Fibroblast of skin of back (primary cell): ENCODE measurements at places on chromosomes 2 and 18.

- DNase-seq: peak; percentile 75
Measured at GRCh38 chr18:41144441-41144840, 810.6 kb upstream of the PIK3C3 start.

GRCh38 chr18:34651586-34652369 lies 58.3 kb upstream of the DTNA start:
- no peak for DNase-seq

DNA sequence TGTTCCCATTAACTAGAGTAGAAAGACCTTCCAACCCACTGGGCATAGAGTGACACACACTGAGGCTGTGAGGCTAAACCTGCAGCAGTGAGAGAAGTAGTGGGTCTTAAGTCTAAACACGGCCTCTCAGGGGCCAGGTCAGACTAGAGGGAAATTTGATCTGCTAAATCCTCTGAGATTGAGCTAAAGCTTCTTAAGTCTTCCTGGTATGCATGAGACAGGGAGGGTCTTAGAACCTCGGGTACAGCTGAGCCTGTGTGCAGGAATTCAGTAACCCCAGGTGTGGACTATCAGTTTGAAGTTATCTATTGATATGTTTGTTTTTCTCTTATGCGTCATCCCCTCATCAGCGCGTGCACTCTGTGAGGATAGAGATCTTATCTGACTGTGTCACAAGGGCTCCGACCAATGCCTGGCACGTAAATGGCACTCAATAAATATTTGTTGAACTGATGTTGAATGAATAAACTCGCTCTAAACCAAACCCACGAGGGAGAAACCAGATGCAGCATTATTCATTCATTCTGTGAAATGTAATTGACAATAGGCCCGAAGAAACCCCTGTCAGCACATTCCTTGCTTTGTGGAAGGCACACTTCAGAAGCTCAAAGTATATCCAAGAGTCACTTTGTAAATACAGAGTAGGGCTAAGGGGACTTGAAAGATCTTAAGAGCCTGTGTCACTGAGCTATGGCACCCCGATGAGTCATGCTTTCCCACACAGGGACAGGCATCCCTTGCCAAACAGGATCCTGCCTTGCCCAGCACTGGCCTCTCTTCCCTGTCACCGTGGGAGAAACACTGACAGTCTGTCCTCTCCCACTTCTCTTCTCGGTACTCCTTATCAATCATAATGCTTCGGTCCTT lies 21.7 kb upstream of the RAB10 start:
- peak; percentile 79 for DNase-seq

- peak; percentile 60 for DNase-seq
Measured at GRCh38 chr2:239275847-239276831, 124.7 kb downstream of the HDAC4 start.

DNA sequence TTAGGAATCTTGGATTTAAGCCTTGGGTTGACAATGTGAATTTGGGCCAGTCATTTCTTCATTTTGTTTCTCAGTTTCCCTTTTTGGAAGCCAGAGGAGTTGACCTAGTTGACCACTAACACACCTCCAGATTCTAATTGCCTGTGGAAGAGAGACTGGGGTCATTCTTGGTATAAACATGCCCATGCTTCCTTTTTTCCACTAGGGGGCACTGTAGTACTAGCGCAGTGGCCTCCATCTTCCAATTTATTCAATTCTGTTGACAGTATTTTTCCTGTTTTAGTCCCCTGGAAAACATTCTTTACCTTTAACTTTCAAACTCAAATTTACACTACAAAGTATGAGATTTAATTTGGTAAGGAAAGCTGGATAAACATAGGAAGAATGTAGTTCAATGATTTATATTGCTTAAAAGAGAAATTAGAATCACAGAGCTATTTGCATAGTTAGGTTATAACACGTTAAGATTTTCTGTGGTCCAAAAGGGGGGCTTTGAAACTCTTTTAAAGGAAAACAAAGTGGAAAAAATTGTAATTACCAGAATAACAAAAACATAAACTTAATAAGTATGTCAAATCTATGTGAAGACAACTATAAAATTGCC lies 57.5 kb upstream of the AGPS start:
- DNase-seq: peak; percentile 60

DNA sequence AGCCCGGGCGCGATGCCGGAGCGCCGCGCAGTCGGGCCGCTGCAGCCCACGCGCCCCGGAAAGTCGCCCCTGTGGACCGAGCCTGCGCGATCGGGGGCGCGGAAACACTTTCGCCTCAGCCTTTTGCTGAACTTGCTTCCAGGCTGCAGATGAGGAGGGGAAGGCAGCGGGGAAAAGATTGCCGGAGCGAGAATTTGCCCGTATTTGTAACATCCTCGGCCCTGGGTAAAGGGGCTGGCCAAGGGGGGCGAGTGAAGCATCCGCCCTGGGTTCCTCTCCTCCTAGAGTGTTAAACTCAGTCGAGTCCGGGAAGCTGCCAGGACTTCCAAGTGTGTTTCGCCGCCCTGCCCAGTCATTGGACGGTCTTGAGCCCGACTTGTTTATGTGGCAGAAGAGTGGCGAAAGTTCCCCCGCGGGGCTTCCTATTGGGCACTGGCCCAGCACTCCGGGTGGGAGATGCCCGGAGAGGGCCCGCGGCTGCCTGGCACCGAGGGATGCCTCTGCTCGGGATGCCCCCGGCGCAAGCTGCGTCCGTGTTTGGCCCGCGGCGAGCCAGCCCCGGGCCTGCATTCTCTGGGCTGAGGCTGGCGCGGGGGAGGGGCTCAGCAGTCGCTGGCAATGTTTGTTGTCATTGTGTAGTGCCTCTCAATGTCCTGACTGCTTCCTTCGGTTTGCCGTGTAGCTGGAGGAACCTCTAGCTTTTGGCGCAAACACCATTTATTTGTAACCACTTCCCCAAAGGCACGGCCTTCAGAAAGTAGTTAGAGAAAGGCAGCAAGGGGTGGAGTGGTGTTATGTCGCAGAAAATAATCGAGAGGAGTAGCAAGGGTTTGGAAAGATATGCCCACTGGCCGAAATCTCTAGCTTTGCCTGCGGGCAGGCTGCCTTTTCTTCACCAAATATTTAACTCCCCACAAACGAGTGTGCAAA lies 1.1 kb downstream of the CYBRD1 start:
- DNase-seq: peak; percentile 79

GRCh38 chr2:99597616-99598015 lies 107.8 kb upstream of the REV1 start:
- DNase-seq: no peak

DNA sequence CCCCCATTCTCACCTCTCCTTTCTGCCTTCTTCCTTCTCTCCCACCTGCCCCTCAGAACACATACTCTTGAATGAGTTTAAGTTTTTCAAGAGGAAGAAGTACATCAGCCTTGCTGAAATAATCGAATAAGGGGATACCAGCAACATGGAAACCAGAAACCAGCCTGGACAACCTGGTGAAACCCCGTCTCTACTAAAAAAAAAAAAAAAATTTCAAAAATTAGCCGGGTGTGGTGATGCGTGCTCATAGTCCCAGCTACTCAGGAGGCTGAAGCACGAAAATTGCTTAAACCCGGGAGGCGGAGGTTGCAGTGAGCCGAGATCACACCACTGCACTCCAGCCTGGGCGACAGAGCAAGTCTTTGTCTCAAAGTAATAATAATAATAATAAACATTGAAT lies 75.0 kb upstream of the SLC1A4 start:
- no peak for DNase-seq

DNA sequence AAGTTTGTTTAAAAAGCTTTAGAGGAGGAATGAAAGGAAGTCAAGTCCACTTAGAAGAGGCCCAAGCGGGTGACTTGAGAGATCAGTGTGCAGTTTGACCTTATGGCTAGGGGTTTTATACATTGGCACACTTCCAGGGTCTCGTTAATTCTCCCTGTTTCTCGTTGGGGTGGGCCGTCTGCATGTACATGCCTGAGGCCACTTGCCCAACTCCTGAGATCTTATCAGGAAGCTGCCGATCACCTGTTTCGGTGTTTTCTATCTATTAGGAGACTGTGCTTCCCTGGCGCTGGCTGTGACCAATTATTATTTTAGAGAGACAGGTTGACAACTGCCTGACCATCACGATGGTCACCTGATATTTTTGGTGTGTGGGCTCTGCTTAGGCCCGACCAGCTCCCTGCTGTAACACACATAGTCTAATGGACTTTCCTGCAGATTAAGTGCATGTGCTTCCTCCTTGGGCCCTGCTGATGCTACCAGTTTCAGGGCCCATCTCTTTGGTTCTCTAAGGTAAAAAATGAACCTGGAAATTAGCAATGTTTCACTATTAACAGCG lies 31.0 kb upstream of the MSH6 start:
- no peak for DNase-seq

GRCh38 chr18:9739516-9739915 lies 31.4 kb downstream of the RAB31 start:
- DNase-seq: no peak

GRCh38 chr2:54613794-54614257 lies 109.6 kb upstream of the EML6 start:
- peak; percentile 86 for DNase-seq

DNA sequence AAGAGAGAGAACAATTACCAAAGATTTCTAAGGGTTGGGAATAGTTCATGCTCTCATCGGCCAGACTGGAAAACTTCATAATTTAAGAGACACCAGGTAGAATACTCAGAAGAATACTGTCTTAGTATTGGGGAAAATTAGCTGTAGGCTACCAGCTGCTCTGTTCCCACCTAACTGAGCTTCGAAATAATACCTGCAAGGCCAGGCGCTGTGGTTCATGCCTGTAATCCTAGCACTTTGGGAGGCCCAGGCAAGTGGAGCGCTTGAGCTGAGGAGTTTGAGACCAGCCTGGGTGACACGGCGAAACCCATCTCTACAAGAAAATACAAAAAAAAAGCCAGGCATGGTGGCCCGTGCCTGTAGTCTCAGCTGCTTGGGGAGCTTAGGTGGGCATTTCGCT lies 35.8 kb downstream of the MAP4K3 start:
- DNase-seq: no peak

DNA sequence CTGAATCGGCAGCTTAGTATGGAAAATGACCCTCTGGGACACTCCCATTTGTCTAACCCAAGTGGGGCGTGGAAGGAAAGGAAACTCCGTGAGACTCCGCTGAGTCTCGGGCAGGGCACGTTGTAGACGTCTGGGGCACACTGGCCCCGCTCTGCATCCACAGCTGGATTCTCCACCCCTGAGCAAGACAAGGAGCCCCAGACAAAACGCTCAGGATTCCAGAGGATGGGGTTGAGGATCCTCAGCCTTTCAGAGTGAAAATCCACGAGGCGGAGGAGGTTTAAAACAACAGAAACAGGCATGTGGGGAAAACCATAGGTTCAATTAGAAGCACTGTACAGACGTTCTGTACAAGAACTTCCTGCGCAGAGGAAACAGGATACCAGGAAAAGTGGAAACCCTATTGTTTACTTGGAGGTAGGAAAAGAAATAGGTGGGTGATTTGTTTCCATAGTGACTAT lies 124.9 kb upstream of the ZNF236 start:
- DNase-seq: peak; percentile 24

GRCh38 chr2:241914542-241914941 lies 45.0 kb downstream of the RTP5 start:
- no peak for DNase-seq

GRCh38 chr2:60370814-60371213 lies 182.6 kb downstream of the BCL11A start:
- no peak for DNase-seq

GRCh38 chr18:41731884-41732283 lies 223.2 kb upstream of the PIK3C3 start:
- no peak for DNase-seq

DNA sequence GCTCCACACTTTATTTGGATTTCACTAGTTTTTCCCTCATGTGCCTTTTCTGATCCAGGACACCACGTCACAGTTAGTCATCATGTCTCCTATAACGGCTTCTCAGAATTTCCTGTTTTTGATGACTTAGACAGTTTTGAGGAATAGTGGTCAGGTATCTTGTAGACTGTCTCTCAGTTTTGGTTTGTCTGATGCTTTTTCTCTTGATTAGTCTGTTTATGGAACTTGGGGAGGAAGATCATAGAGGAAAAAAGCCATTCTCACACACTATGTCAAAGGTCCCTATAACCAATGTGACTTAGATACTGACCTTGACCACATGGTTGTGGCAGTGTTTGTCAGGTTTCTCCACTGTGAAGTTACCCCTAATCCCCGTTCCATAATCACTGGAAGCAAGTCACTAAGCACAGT lies 89.0 kb downstream of the RAPH1 start:
- peak; percentile 61 for DNase-seq

- no peak for DNase-seq
Measured at GRCh38 chr2:181471226-181471625, 14.0 kb downstream of the ITGA4 start.

- DNase-seq: no peak
Measured at GRCh38 chr2:94993176-94994062, 32.1 kb upstream of the MAL start.

DNA sequence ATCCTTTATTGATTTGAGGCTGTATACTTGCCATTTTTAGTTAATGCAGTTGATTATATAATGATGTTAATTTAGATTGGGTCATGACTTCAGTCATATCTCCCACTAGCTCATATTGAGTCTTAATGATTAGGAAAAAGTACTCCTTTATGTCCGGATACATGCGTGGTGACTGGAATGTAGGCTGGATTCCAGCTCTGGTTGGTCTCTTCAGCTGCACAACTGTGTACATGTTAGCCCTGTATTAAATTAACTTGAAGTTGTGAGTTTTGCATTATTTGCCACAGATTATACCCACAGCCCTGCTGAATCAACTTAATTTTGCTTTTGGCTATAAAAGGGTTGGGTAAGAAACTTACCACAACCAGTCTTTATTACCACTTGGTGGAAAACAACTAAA lies 22.5 kb downstream of the MOB4 start:
- DNase-seq: no peak

- peak; percentile 42 for DNase-seq
Measured at GRCh38 chr2:165016772-165017411, 61.6 kb upstream of the SLC38A11 start.

GRCh38 chr18:78773819-78774218 lies 205.8 kb upstream of the SALL3 start:
- DNase-seq: no peak

GRCh38 chr2:238585836-238586821 lies 159.4 kb downstream of the ASB1 start:
- no peak for DNase-seq

- DNase-seq: peak; percentile 89
Measured at GRCh38 chr2:223944703-223945531, at the start of gene WDFY1. WDFY1 (minus strand) TSS chr2:223945335; CDS start chr2:223945284, 51 bp downstream.

GRCh38 chr2:217804791-217805667 lies 197.8 kb downstream of the TNS1 start:
- DNase-seq: no peak

GRCh38 chr2:145422576-145422975 lies 902.7 kb upstream of the ZEB2 start:
- DNase-seq: no peak

- no peak for DNase-seq
Measured at GRCh38 chr2:80968450-80968849, 663.9 kb upstream of the LRRTM1 start.

DNA sequence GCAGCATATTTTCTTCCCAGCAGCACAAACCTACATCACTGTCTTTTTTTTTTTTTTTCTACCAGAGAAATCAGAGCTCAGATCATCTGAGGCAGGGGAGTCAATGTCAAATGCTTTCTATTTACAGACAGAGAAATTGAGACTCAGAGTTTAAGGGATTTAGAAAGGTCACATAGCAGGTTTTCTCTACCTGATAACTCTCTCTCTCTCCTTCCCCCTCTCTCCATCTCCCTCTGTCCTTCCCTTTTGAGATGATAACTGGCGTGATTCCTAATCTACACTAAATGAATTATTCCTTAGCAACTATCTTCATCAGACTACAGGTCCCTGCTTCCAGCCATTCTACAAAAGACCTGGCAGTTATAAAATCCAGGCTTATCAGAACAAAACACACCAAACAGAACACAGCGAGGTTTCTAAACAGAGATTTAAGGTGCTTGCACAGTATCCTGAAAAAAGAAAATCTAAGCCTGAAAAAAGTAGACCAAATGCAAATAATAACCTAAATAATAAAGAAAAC lies 161.6 kb upstream of the PKDCC start:
- no peak for DNase-seq
